Stomach (tissue), 19 donors: ENCODE measurements at places on chromosomes 7 and 10.

DNA sequence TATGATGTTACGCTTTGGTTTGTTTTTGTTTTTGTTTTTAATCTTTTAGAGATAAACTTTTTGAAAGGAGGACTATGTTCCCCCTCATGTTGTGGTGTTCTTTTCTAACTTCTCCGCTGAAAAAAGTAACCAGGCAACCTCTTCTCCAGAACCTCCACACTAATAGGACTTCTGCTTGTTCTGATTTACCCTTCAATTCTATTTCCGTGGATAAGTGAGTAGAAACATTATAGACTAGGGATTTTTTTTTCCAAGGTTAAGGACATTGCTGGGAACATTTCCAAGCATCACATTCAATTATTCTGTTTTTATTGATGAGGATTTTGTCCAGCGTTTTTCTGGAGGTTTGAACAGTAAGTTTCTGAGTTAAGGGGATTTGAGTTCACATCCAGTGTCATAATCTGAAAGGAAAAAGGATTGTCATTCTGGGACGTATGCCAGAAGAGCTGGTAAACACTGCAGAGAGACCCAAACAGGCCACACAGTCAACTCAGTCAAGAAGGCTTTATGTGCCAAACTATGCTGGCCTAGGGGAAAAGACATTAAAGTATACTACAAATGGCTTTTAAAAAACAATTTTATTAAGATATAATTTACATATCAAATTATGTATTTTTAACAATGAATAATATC lies 28.3 kb upstream of the RALA start:
- DNase-seq = no peak

- DNase-seq = no peak
Observed at GRCh38 chr7:157670490-157671357, 333.9 kb downstream of the DNAJB6 start.

GRCh38 chr7:142477079-142477651 lies 219.3 kb upstream of the PRSS58 start:
- DNase-seq = no peak

GRCh38 chr10:25698638-25699037 lies 235.4 kb upstream of the MYO3A start:
- DNase-seq = no peak
